ENCODE measurements at places on chromosomes 2 and 18.

DNA sequence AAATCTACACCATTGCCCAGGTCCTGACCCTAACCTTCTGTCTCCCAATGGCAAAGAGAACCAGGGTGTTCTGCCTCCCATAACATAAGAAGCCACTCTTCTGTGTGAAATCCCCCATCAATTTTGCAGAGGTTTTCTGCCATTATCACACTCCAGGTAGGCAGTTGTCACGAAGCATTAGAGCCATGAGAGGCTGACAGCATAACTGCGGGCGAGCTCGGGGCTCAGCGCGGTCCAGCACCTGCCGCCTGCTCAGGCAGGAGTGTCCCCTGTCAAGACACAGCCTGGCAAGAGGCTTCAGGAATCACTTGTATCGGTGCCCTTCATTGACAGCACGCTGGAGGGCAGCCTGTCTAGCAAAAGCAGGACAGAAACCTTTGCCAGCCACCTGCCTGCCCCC is 251.2 kb downstream of the SATB2 start:
- DNase-seq = no peak

- no peak for DNase-seq
Observed at GRCh38 chr2:233764264-233764663, 4.2 kb downstream of the UGT1A1 start.

- no peak for DNase-seq
Observed at GRCh38 chr2:120920454-120921148, 184.9 kb downstream of the GLI2 start.

DNA sequence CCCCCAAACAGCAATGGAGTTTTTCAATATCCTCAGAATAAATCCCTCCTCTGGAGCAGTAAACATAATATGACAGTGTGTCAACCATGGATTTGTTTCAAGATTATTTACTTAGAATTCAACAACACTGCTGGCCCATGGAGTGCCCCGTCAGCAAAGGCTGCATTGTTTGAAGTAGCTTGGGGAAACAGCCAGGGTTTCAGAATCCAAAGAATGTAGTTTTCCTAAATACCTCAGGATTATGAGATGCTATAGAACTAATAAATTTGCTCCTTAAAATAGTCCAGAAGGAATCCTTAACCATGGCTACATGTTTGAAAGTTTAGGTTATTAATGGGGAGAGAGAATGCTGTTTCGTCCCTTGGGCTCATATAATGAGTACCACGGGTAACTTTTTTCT is 13.1 kb upstream of the CETN1 start:
- no peak for DNase-seq

DNA sequence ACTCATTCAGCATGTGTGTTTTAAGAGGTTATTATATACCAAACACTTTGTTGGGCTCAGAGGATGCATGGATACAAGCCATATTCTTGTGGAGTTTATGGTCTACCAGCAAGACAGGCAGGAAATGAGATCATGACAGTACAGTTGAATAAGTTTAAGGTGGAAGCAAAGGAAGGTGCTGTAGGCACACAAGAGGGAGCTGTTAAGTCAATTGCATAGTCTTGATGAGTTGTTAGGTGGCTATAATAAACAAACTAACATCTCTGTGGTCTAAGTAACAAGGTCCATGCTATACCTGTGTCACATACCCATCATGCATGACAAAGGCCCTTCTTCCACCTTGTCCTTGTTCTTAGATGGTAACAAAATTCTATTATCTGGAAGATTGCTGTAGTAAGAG is 538.3 kb downstream of the CNTNAP5 start:
- no peak for DNase-seq

DNA sequence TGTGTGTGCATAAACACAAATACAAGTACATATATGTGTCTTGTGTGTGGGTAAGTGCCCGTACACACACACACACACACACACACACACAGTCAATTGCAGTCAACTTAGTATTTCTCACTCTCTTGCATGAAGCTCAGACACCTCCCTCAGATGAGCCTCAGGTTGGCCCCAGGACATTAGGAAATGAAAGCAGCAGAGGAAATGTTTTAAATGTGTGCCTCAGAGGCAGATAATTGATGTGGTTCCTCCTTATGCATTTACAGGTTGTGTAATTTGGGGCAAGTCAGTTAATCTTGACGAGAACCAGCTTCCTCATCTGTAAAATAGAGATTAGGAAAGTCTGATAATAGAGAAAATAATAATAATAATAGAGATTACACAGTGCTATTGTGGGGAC is 814.0 kb upstream of the ID2 start:
- DNase-seq = no peak

DNA sequence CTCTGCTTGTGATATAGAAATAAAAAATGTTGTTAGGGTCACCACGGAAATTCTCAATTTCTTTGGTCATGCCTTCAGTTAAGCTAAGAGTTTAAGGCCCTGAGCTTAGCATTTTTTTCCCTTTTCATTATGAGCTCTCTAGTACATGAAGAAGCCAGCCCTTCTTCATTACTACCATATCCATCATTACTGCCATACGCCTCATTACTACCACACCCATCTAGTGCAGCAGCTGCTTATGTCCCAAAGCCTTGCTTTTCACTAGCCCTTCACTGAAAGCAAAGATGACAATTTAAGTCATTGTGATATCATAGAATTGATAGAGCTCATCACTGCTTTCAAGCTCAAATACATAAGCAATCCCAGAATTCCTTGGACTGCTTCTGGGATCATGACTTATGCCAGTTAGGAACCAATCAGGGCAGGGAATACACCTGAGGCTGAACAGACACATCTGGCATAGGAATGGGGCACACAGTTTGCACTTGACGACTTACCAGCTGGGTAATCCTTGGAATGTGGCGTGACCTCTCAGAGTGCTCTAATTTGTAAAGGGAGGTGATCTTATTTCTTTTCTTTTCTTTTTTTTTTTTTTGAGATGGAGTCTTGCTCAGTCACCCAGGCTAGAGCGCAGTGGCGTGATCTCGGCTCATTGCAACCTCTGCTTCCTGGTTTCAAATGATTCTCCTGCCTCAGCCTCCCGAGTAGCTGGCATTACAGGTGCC is 40.3 kb downstream of the SOWAHC start:
- DNase-seq = no peak

GRCh38 chr2:169965495-169965894 is 138.2 kb downstream of the UBR3 start:
- no peak for DNase-seq

DNA sequence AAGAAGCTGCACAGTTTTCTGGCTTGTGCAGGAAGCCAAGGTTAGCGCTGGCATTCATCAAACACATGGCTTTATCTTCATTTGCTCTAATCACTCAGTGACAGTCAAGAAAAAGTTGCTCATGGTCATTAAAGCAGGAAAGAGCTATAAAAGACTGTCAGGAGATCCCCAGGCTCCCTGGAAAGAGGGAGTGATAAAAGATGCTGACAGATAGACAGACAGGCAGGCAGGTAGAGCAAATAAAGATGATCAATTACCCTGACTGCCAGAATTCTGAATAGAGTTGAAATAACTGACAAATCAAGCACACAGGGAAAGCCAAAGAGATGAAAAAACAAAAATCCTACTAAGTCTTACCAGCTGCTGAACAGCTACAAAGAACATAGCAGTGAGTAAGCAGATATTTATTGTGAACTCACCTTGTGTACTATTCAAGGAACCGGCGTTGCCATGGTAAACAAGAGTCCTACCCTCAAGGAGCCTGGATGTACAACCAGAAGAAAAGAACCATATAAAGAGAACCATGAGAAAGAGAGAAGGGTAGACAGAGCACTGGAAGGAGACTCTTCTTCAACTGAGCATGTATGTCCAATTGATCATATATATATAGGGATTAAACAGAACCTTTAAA is 68.0 kb downstream of the RNF152 start:
- no peak for DNase-seq

DNA sequence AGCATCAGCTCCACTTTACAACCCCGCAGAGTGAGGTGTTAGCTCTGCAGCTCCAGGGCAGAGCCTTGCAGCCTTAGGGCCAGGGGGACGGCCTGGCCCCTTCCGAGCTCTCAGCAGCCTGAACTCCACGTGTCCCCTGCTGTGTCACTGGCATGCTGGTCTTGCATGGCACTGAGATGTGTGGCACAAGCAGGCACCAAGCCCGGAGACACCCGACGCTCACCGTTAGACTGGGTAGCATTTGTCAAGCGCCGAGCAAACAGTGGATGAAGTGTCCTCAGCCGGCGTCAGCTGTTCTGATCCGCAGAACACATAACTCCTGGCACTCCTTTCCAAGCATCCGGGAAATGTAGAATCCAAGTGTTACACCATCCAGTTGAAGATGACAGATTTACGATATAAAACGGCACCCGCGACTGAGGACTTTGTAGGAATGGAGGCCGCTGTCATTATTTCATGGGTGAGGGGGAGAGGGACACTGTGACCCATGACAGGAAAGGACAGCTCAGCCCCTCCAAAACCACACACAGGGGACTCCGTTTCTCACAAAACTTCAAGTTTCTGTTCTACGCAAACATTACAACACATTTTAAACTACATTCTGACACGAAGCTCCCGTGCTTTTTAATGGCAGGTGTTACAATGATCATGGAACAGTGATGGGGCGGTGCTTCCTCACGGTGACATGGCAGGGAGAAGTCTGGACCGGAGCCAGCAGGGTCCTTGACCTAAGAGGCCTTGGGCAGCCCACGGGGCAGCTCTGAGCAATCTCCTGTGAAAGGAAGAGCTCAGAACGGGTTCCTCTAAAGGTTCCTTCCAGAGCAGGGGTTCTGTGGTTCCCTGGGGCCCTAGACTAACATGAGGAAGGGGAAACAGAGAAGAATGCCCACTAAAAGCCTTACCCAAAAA is 89.4 kb downstream of the HDAC4 start:
- DNase-seq = no peak

DNA sequence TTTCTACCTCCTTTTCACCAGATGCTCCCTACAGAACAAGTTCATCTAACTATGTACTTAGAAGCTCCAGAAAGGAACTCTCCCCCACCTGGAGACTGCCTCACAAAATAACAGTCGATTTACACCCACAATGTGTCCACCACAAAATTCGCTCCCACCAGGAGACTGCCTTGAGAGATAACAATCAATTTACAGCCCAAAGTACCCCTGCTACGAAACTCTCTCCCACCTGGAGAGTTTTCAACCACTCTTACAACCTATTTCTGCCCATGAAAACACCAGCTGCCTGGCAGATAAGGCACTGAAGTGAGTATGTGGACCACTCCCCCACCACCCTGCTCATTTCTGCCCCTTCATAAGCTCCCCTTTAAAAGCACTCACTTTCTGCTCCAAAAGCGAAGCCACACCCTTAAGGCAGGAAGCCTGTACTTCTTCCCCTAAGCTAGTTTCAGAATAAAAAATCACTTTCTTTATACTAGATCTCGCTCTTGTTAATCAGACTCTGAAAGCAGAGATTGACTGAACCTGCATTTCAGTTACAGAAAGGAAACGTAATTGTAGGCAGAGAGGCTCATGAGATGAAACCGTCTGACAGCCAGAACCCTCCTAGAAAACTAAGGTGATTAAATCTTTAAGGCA is 94.4 kb upstream of the RBBP8 start:
- DNase-seq = no peak

DNA sequence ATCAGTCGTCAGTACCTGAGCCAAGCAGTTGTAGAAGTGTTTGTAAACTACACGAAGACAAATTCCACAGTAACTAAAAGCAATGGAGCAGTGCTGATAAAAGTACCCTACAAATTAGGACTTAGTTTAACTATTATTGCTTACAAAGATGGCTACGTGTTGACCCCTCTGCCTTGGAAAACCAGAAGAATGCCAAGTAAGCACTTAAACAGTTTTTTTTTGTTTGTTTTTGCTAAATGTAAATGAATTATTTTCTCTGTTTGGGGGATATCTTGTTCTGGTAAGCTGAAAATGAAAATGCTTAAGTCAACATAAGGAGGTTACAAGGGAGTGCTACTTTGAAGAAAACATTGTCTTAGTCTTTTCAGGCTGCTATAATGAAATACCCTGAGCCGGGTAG is 46.4 kb downstream of the FAM171B start:
- DNase-seq = no peak

GRCh38 chr2:32436150-32436549 is 79.3 kb downstream of the BIRC6 start:
- DNase-seq = no peak

DNA sequence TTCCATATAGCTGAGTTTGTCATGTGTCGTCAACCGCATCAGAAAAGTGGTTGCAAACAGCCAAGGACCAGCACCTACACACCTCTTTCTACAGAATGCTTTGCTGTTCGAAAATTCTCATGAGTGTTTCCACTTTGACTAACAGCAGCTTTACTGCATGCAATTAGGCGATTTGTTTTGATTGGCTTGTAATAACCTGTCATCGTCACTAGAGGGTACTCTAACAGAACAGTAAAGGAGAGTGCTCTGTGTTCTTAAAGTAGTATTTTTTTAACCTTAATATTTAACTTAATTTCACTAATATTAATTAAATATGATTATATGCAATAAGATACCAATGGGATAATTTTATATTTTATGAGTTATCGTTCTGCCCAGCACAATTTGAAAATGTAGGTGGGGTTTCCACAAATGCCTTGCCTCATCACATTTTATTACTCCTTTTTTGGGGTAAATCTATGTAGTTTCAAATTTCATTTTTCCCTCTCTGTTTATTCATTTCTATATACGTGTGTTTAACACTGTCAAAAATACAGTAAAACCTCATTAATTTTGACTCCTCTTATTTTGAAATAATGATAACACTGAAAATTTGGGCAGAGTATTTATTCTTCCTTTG is 502.2 kb downstream of the NRXN1 start:
- peak; percentile 16 for DNase-seq

GRCh38 chr18:26181343-26181826 is 44.9 kb upstream of the TAF4B start:
- DNase-seq = no peak

Data from bone marrow (tissue), 2 donors.